ENCODE measurements at places on chromosomes 5 and 9.

DNA sequence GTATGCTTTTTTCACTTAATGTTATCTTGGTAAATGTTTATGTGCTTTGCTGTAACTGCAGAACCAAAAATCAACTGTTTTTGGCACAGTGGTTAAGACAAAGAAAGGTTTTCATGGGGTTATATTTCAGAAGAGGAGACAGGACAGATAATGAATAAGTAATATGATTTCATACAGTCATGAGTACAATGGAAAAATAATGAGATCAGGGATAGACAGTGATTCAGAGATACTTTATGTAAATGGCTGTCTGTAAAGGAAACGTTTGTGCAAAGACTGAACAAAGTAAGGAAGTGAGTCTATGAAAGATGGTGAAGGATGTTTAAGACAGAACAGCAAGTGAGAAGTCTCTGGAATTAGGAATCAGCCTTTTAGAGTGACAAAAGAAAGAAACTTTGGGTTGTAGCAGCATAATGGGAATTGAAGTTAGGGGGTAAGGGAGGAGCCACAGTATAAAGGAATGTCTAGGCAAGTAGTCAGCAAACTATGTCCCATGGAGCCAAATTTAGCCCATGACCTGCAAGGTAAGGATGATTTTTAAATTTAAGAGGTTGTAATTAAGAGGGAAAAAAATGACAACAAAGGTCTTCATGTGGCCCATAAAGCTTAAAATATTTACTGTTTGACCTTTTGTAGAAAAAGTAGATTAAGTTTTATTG, 55.0 kb downstream of the TNPO1 start:
- DNase-seq: no peak

DNA sequence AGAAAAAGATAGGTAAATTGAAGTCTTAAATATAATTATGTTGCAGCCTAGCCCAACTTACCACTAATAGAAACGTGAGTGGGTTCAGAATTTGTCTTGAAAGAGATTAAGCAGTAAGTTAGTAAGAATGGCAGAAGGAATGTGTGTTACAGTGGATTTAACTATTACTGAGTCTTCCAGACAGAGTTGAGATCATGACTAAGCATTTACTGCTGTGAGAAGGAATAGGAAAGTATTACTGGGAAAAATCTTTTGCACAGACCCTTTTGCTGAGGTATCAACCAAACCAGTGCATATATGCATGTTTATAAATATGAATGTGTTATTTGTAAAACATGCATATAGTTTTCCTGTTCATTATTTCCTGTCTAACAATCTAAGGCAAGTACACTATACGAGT, 112.8 kb upstream of the EFNA5 start:
- DNase-seq: no peak

DNA sequence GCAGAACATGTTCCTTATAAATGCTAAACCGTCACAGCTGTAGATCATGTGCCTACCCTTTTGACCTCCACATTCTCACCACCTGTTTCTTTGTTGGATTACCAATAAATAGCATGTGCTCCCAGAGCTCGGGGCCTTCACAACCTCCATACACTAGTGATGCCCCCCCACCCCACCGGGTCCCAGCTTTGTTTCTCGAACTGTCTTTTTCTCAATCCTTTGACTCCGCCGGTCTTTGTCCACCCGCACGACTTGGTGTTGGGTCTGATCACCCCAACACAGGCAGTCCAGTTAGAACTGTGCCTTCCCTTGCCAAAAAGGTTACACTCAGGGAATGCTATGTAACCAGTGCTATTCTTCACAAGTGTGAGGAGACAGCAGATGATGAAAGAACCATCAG, 485.9 kb upstream of the C9orf72 start:
- no peak for DNase-seq

- DNase-seq: no peak
Measured at GRCh38 chr5:92800365-92800764, 780.7 kb downstream of the NR2F1-AS1 start.

GRCh38 chr9:120574473-120574872, 5.5 kb downstream of the CDK5RAP2 start:
- DNase-seq: no peak

DNA sequence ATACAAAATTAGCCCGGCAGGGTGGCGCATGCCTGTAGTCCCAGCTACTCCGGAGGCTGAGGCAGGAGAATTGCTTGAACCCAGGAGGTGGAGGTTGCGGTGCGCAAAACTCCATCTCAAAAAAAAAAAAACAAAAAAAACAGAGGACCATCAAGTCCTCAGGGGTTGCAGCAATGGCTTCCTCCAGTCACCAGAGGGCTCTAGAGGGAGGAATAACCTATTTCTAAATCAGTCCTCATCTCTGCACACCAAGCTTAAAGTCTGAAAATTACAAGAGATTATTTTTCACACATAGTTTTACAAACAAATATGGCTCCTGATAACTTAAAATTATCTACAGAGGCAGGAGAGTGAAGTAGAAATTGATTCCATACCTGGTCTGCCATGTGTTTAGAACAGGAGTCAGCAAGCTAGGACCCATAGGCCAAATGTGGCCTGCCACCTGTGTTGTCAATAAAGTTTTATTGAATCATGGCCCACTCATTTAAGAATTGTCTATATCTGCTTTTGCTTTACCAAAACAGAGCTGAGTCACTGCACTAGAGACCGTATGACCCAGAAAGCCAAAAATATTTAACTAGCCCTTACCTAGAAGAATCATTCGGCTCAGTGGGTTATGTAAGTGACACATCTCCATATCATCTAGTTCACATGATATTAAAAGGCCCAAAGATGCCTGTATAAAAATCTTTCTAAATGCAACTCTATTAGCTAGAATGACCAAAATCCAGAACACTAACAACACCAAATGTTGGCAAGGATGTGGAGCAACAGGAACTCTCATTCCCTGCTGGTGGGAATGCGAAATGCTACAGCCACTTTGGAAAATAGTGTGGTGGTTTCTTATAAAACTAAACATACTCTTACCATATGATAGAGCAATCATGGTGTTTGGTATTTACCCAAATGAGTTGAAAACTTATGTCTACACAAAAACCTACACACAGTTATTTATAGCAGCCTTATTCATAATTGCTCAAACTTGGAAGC, 207.7 kb downstream of the FRMD3 start:
- no peak for DNase-seq

GRCh38 chr5:76818844-76819831, at the start of gene F2RL1:
Gene F2RL1, plus strand, starts transcription at chr5:76819030. Its CDS starts 153 bp downstream, at chr5:76819183.
- DNase-seq: peak; percentile 28

DNA sequence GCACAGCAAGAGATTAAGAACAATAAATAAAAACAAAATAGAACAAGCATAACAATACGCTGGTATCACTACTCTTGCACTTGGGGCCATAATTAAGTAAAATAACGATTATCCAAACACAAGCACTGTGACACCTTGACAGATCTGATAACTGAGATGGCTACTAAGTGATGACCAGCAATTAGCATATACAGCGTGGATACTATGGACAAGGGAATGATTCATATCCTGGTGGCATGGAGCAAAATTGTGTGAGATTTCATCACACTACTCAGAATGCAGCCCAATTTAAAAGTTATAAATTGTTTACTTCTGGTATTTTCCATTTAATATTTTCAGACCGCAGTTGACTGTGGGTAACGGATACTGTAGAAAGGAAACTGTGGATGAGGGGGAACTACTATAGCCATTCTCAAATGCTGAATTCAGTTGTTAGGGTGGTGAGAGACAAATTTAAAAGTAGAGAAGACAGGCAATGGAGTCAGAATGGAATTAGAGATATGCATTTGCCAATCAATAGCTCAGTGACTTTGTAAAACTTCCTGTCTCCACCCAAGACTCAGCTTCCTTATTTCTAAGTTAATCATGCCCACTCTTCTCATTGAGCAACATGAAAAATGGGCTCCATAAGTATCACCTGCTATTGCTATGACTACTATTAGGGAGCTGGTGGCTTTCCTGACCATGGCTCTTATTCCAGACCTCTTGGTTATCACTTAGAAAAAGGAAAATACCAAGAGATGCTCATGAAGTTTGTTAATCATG, 300.8 kb downstream of the TRIM32 start:
- no peak for DNase-seq

DNA sequence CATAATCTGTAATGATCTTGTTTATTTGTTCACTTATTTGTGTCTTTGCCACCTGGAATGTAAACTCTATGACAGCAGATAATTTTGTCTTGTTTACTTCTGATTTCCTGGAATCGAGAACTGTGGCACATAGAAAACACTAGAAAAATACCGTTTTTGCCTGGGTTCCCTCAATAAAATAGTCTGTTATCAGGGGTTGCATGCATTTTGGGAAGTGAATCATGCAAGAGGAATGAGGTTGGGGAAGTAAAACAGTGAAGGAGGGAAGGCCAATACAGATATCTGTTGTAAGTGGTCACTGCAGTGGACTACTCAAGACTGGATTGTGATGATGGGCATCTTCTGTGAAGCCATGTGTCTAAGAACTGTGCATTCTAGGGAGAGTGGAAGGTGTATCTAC, 45.2 kb upstream of the IL6ST start:
- DNase-seq: no peak

- no peak for DNase-seq
Measured at GRCh38 chr9:5864446-5864845, 26.2 kb upstream of the MLANA start.

DNA sequence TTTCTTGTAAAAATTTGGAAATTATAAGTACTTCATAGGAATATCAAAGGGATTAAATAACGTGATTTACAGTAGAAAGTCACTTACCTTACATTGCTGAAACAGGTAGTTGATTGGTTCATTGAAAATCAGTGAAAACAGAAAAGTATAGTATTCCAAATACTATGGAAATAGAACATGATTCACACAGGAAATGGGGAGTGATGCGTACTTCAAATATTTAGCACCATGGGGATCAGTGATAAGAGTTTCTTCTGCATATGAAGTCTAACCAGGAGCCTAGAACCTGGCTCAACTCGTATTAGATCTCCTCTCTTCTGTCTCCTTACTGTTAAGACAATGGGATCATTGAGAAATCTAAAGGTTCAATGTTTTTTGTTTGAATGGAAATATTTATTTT, 133.3 kb downstream of the FAM174A start:
- DNase-seq: no peak

GRCh38 chr9:69188975-69189374, 14.9 kb downstream of the TJP2 start:
- no peak for DNase-seq

- DNase-seq: no peak
Measured at GRCh38 chr5:179345433-179346321, at the start of gene ADAMTS2. Gene ADAMTS2, minus strand, starts transcription at chr5:179345461. Its CDS starts 133 bp downstream, at chr5:179345328.

DNA sequence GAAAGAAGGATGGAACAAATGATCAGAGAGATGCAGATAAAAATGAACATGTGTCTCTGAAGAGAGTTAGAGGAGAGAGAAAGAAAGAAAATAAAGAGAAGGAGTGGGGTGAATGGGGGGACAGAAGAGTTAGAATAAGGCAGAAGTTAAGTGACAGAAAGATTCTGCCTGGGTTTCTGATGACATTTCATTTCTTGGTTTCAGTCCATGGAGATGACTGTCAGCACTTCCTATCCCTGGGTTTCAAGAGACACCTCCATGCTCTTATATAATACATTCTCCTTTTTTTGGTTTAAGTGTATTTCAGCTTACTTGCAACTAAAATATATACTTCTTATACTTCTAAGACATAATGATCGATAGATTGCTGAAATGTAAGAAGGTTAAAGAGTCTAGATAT, 213.0 kb upstream of the IL12B start:
- DNase-seq: no peak

DNA sequence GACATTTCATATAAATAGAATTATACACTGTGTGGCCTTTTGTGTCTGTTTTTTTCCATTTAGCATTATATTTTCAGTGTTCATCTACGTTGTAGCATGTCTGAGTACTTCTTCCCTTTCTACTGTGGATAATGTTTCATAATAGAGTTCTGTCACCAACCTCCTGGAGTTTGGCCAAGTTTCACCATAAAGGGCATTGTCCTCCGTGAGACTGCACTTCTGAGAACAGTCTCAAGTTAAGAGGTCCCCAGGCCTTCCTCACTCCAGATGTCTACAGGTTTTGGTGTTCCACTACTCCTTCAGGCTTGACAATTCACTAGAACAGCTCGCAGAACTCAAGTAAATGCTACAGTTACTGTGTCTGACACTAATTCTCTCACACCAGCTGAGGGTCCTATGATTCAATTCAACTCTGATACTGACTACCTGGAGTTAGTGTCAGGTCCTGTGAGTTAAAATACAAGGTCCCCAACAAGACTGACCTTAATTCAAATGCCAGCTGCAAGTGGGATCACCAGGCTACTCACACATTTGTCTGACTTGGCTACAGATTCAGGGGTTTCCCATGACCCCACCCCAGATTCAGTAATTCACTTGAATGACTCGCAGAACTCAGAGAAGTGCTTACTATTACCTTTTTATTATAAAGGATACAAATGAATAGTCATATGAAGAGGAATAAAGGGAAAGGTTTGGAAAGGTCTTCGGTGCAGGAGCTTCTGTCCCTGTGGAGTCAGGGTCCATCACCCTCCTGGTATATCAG, 31.1 kb downstream of the SLC35A4 start:
- DNase-seq: no peak

GRCh38 chr9:92664394-92665152, 5.4 kb downstream of the IPPK start:
- DNase-seq: no peak

DNA sequence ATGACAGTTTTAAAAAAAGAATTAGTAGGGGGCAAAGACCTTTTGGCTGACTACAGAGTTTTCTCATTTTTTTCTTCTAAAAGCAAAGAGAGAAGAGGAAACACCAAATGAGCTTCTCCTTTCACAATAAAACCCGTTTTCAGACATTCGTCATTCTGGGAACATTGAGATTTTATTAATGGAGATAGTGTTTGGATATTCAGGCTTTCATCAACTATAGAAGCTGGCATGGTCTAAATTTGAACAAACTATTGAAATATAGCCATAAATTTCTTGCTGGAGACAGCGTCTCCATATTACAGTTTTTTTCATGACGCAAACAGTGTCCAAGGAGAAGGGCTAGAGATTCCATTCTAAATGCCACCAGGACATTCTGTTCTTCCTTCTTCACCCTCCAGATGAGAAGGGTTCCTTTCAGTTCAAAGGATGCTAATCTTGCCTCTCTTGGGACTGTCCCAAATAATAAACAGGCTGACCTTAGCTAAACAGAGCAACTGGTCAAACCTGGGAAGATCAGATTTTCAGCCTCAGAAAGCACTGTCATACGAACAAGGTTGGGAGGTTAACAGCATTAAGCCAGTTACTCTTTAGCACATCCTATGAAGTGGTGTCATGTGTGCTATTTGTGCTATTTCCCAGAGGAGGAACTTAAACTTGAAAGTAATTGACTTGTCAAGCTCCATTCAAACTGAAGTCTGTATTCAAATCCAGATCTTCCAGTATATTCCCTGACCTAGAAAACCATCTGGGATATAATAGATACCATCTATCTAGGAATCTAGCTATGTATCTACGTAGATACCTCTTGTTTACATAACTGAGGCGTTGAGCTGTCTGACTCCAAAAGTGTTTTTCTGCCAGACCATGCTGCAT, 125.6 kb downstream of the LPAR1 start:
- no peak for DNase-seq

All from stimulated activated CD8-positive, alpha-beta memory T cell treated with anti-CD3 and anti-CD28 coated beads, Interleukin-12 subunit alpha, Interleukin-12 subunit beta, amount 100 ng/mL, for 4 hours (primary cell).